ENCODE measurements at places on chromosomes 7 and 10.

DNA sequence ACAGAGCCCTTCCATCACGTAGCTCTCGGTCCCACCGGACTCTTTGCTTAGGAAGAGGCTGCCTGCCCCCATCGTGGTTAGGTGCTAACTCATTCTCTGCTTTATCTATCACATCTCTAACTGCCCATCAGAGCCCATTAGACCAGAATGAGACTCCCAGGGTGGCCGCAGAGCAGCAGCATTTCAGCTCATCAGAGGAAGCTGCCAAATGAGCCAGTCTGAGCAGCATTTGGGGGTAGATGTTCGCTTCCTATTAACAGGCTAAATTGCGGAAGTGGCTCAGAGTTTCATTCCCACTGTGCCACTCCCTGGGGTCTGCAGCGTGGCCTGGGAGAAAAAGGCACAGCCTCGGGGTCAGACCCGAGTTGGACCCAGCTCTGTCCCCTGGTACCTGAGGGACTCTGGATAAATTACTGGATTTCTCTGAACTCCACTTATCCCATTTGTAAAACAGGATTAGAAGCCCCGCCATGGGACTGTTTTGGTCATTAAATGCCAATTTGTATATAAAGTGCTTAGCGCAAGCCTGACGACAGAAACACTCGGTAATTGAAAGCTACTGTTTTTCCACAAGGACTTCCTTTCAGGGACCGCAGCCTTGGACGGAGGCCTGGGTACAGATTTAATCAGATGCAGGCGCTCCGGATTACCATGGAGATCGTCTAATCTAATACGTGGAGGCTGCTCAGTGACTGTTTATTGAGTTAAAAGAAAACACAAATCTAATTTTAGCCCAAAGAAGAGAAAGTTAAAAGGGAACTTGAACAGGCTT lies 73.8 kb upstream of the PRLHR start:
- DNase-seq = no peak

DNA sequence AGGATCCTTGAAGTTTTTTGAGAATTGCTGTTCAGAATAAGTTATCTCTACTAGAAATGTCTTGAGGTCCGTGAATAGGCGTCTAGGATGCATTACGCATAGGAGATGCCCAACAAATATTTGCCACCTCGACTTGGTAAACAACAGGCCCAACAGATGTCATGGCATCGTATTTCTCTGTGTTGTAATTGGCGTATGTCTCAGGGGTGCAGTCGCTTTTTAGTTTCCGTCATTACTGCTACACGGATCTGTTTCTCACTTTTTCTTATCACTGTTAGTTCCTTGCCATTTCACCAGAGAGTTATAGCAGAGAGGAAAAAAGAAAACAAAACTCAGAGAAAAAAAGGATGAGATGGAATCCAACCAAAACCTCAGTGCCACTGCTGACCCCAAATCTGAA lies 73.0 kb upstream of the SFMBT2 start:
- no peak for DNase-seq

GRCh38 chr10:12681252-12681651 lies 320.3 kb downstream of the CCDC3 start:
- no peak for DNase-seq

DNA sequence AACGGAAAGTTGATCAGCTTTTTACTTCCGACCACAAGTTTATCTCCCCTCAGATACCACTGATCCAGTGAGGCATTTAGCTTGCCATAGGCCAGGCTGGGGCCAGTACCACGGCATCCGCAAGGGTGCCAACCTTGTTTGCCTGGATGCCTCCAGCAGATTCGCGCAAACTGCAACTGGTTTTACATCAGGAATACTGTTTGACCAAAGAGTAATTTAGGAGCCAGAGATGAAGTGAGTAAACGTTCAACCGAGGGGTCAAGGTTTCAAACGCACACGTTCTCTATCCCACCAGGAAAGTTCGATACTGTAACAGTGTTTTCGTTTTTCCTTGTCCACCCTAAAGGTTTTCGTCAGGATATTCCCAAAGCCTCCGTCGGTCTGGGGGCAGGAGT lies 266 bp upstream of the MDFIC start:
- no peak for DNase-seq
